ENCODE measurements at places on chromosomes 6 and 20.

DNA sequence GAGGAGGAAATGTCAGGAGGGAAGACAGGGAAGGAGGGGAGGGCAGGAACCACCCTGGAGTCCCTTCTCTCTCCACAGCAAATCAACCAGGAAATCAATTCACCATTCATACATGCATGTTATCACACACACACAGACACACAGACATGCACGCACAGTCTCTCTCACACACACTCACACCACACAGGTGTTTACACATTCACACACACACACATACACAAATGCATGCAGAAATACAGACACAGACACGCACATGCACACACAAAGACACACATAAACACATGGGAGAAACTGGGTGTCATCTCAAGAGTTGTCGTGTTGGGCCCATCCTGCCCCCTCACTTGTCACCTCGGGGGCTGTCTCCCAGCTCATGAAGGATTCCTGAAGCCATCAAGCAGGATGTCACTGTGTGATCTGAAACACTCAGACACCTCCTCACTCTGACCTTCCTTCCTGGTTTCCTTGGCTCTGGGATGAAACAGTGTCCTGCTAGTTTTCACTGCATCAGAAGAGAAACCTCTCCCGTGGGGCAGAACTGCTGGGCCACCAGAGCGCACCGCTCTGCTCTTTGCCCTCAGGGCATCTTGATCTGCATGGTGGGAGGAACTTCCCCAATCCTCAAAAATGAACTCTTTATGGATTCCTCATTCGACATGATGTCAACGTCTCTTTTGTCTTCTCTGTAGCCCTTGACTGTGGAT lies 9.2 kb downstream of the RAET1G start:
- no peak for DNase-seq

- DNase-seq, result peak; percentile 45
Measured at GRCh38 chr6:45378334-45378926, 696 bp upstream of the SUPT3H start.

DNA sequence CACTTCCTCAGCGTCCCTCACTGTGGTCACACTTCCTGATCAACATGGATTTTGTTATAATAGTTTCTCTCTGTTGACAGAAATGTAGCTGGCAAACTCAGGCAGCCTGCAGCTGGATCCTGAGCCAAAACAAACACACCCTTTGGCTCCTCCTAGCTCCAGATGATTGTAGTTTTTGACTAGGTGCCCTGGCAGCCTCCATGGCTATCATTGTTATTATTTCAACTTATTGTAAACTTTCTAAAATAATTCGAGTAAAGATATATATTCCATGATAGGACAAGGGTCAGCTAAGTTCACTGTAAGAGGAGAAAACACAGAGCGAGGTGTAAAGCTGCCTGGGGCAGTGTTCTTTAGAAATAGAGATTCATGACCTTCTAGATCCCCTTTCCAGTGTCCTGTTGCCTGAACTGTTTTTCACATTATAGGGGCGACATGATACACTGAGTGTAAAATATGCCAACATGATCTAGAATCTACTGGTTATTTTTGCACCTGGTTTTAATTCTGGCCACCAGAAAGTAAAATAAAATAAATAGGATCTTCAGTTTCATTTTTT lies 98.2 kb upstream of the HDGFL1 start:
- DNase-seq, result peak; percentile 72

- DNase-seq, result no peak
Measured at GRCh38 chr6:157539900-157540752, 159.1 kb downstream of the ZDHHC14 start.

DNA sequence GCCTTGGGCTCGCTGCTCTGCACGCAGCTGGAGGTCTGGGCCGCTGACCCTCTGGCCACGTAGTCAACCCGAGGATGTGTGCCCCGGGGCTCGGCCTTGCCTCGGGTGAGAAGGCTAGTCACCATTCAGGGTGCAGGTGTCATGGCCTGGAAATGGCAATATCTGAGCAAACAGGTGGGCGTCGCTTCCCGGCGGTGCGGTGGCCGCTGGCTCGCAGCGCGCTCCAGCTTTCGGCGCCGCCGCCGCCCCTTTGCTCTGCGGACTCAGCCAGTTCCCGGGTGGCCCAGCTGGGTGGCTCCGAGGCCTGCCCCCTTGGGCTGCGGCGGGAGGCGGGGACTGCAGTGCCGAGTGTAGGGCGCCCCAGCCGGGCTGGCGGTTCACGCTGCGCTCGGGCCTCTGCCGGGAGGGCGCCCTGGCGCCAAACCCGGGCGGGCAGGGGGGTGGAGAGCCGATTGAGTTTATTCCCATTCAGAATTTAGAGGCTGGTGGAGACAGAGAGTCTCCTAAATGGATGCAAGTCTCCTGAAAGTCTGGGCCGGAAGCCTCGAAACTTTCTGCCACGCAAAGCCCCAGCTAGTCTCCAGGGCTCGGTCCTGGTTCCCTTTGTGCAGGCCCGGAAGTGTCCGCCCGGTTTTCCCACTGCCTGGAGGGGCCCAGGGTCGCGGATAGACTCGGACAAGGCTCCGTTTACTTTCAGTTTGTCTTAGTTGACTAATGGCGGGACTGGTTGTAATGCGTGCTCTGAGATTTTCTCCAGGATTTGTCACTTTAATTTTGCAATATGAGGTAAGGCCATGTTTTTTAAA lies 11.3 kb upstream of the TFAP2A start:
- DNase-seq, result no peak

DNA sequence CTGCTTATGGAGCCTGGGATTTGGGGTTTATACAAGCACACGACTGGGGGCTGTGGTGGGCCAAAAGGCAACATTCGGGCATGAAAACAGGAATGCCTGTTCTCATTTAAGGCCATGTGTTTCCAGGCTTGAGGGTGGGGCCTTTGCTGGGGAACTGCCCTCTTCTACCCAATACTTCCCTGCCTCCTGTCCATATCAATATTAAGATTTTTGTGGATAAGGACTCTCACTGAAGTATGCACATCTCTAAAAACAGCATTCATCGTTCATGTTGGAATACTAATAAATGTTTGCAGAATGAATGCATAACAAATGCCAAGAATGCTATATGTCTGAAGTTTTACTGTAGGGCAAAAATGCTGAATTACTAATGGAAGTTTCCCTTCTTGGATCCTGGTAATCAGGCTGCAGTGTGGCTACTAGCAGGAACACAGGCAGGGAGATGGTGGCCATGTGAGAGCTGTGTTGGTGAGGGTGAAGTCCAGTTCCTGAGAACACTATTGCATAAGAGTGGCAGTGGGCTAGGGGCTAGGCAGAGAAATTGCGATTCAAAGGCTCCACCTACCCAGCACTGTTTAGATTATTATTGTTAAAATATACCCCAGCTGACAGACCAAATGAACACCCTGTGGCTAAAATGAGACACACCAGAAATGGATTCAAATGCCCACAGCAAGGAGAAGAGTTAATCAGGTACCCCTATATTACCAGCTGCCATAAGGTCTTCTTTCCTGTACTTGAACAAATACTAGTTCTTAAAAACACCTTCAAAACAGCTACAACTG lies 644.3 kb downstream of the EPM2A start:
- DNase-seq, result no peak

GRCh38 chr6:168381726-168382458 lies 59.1 kb upstream of the SMOC2 start:
- no peak for DNase-seq

- DNase-seq, result no peak
Measured at GRCh38 chr20:10629946-10630650, 43.7 kb downstream of the JAG1 start.

GRCh38 chr6:117346142-117346930 lies 79.4 kb downstream of the ROS1 start:
- no peak for DNase-seq

DNA sequence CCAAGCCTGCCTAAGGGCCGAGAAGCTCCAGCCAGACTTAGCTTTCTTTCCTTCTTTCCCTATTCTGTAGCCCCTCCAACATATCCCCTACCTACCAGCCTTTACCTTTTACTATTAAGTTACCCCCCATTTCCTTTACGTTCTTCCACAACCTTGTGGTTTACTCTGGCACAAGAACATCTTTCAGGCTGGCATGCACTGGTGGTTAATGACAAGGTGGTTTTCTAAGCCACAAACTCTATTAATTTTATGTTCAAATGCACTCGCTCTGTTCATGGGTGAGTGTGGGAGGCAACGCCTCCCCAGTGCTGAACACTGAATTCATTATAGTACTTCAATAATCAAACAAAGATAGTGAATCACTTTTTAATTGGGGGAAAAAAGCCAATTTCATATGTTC lies 64.4 kb downstream of the TRERF1 start:
- no peak for DNase-seq

- no peak for DNase-seq
Measured at GRCh38 chr20:19991308-19991707, 25.9 kb upstream of the NAA20 start.

- no peak for DNase-seq
Measured at GRCh38 chr20:21516861-21517565, 3.1 kb upstream of the NKX2-2 start.

DNA sequence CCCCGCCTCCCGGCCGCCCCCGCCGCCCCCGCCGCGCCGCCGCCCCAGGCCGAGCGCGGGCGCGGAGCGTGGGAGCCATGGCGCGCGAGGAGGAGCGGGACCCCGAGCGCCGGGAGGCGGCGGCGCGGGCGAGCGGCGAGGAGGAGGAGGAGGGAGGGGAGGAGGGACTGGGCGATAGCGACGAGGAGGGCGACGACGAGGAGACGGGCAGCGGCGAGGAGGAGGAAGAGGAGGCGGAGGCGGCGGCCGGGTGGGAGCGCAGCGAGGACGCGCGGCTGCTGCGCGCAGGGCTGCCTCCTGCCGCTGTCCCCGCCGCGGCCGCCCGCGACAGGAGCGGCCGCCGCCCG lies at the start of gene SLC24A3:
Gene SLC24A3 (plus strand): TSS at position 174 of the 347 bp plus-strand sequence.
- no peak for DNase-seq

DNA sequence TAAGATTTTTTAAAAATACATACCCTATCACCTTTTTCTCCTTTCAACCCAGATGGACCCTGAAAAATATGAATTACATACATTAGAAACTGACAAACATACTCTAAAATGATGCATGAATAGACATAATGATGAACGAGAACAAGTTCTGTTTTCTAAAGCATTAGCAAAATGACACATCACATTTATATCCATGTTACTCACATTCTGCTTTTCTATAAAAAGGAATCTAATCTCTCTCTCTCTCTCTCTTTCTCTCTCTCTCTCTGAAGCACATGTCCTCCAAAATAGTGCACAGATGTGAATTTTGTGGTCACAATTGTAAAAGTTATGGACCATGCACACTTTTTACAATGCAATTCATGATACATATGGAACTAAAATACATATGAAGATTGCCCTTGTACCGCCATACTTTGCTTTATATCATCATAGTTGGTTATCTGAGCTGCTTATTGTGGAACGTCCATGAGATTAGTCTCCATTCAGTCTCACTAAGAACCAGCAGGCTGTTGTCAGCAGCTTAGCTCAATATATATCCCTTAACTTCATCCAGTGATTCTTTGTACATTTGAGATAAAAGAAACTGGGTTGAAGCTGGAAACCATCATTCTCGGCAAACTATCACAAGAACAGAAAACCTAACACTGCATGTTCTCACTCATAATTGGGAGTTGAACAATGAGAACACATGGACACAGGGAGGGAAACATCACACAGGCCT lies 114.2 kb downstream of the COL12A1 start:
- no peak for DNase-seq

DNA sequence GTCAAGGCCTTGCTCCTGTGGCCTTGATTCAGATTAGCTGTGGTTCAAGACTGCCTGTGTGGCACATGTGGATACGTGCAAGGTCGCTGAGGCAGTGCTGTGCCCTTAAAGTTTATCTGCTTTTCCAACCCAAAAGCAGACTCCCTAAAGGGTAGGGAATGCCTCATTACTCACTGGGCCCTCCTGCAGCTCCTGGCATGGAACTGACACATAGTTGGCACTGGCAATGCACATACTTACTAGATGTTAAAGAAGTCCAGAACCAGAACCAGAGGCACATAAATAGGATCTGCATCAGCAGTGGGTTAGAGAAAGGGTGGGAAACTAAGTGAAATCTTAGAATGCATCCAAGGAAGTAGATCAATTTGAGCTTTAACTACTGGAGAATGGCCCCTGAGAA lies 90.6 kb upstream of the MLN start:
- DNase-seq, result peak; percentile 22

DNA sequence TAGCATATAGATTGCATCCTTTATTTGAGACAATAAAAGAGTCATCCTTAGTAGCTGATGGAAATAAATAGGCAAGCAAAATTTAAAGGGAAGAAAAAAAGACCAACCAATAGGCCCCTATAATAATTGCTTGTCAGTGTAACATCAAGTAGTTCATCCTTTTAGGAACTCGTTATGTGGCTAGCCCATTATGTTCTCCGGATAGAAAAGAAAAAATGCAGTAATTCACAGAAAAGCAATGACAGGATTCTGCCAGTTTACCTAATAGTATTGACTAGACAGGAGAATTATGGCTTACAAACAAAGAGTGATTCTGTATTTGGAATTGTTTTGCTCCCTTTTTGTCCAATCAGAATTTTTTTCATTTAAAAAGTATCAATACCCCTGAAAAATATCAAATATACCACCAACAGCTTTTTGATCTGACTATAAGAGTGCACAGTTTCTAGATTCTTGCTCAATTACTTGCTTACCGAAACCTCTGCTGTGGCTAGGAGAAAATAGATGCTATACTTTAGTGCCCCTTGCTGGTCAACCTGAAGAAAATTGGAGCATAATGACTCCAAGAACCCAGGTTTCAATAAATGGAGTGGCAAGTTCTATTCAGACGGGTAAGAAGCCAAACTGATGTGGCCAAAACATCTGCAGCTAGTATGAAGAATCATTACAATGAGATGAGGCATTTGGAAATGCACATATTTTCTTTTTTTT lies 91.5 kb upstream of the SASH1 start:
- no peak for DNase-seq

GRCh38 chr6:15061908-15062515 lies 183.9 kb upstream of the JARID2 start:
- no peak for DNase-seq

DNA sequence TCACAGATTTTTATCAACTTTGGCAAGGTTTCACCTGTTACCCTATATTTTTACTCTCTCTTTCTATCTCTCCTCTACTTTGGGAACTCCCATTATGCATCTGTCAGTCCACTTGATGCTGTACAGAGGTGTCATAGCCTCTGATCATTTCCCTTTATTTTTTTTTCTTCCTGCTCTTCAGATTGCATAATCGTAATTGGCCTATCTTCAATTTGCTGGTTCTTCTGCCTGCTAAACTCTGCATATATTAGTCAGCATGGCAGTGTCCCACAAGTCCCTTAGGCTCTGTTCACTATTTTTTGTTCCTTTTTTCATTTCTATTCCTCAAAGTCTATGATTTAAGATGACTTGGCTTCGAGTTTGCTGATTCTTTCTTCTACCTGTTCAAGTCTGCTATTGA lies 44.7 kb upstream of the MICB start:
- no peak for DNase-seq

- DNase-seq, result peak; percentile 10
Measured at GRCh38 chr6:89146718-89147700, 1.2 kb downstream of the PM20D2 start.

- no peak for DNase-seq
Measured at GRCh38 chr6:162403031-162403430, 324.5 kb downstream of the PRKN start.

GRCh38 chr20:54110457-54110856 lies 40.1 kb upstream of the BCAS1 start:
- DNase-seq, result no peak

- DNase-seq, result no peak
Measured at GRCh38 chr20:52035498-52035897, 156.1 kb downstream of the ZFP64 start.

- no peak for DNase-seq
Measured at GRCh38 chr6:29769336-29769735, 46.1 kb downstream of the HLA-F start.

GRCh38 chr20:41027872-41028358 lies 707 bp upstream of the TOP1 start:
- DNase-seq, result no peak

GRCh38 chr6:154841109-154841508 lies 107.9 kb downstream of the SCAF8 start:
- DNase-seq, result no peak

Measured in heart right ventricle (tissue), 16 donors.